ENCODE measurements at places on chromosomes 12 and 14.

- no peak for DNase-seq
These were observed 278.2 kb upstream of the SLC16A7 start for GRCh38 chr12:59317598-59317997.

DNA sequence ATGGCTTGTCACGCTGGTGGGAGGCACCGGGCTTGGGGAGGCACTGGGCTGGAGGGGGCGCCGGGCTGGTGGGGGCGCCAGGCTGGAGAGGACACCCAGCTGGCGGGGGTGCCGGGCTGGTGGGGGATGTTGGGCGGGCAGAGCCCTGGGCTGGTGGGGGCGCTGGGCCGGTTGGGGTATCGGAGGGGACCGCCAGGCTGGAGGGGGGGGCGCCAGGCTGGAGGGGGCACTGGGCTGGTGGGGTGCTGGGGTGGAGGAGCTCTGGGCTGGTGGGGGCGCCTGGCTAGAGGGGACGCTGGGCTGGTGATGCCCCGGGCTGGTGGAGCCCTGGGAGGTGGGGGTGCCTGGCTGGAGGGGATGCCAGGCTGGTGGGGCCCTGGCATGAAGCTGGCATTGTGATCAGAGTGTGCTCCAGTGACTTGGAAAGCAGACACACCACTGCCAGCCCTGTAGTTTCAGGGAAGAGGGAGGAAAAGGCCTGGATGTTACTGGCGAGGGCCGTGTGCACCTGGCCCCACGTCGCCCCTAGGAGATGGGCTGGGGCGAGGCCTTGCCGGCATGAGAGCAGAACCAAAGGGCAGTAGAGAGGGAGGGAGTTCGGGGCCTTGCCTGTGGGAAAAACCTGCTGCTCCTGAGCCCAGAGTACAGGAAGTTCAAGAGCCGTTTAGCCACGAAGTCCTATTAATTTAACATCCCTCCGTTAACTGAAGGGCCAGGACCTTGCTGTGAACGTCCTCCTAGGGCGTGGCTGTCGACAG, 13.1 kb downstream of the TEDC1 start:
- DNase-seq = no peak

DNA sequence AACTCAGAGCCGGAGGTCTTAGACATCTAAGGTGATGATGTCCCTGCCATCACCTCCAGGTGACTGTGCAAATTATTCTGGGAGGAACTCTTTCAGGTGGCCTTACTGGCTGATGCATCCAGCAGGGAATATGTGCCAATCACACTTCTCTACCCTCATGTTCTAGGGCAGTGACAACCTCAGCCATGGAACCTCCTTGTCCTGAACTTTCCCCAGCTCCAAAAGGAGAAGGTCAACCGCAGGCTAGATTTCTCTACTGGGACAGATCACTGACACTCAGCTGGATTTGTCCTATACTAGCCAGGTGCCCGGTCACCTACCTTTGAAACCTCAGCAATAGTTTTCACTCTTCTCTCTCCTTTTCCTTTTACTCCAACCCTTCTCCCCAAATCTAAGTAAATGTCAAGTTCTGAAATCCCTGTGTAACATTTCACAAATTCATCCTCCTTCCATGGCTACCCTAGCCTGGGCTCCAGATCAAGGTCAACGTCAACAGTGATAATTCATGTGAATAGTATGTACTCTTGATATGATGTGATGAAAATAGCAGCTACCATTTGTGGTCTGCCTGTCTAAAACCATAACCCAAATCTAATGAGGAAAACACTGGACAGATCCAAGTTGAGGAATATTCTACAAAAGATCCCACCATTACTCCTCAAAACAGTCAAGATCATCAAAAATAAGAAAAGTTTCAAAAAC, 115.0 kb upstream of the EGLN3 start:
- DNase-seq = no peak

GRCh38 chr12:86249851-86250250, 6.3 kb downstream of the MGAT4C start:
- DNase-seq = no peak

GRCh38 chr12:58443273-58443980, 476.9 kb downstream of the LRIG3 start:
- DNase-seq = no peak

DNA sequence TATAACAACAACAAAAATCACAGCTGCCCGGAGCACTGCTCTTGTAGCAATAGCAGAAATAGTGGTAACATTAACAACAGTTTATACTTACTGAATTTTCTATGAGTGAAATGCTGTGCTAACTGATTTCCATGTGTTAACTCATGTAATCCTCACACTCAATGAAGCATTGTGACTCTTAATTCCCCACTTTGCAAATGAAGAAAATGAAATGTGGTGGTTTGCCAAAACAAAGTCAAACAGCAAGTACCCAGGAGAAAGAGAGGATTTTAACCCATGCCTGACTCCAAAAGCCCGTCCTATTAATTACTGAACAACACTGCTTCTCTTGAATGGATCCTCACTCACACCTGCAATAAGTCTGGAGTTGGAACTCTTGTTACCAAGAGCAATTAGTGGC, 123.5 kb downstream of the MED13L start:
- no peak for DNase-seq

- no peak for DNase-seq
These were observed 218.9 kb upstream of the TMTC1 start for GRCh38 chr12:30002677-30003076.

DNA sequence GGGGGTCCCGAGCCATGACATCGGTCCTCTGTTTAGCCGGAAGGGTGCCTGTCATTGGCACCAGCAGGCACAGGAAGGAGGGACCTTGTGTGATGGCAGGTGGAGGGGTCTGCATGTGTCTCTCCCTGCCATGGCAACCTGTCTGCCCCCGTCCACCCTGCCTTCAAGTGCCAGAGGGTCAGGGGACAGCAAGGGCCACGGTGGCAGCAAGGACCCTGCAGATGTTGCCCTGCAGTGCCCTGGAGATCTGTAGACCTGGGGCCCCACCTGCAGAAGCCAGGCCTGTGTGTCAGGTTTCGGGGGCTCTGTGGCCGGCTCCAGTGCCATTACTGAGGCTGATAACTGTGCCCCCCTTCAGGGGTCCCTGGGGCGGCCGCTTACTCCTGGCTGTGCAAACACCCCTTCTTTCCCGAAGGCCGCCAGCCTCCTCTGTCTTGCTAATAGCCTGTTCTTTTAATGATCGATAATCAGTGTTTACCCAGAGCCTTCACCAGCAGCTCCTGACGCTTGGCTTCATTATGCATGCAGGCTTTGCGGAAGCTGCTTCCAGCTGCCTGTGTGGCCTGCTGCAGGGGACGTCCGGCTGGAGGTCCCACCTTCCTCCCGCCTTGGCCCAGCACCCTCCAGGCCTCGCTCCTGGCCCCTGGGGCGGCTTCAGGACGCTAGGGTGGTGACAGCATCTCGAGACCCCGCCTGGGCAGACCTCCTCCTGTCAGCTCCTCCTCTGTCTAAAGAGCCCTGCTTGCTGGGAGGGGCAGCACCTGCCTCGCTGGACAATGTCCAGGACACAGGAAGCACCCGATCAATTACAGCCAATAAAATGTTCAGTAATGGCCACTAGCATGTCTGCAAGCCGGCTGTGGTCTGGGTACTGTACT, 153.0 kb downstream of the KIF26A start:
- no peak for DNase-seq

DNA sequence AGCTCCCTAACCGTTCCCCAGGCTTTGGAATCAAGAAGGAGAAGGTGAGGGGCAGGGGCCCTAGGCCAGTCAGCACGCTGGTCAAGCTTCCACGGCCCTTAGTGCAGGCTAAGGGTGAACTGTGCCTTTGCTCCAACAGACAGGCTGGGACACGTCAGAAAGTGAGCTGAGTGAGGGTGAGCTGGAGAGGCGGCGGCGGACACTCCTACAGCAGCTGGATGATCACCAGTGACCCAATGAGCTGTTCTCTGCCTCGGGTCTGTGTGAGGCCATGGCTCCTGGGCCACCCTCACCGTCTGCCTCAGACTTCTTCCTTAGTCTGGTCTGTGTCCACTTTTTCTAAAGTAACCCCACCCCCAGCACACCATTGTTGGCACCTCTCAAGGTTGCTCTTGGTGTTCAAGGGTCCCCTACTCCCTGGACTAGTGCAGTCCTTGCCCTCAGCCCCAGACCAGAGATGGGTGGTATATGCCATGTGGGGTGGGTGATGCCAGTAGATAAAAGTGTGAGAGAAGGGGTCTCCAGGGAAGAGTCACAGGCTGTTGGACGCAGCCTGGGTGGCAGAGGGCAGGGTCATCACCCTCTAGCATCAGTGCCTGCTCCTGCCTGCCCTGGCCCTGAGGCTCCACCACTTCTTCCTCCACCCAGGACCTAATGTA, 20.7 kb downstream of the PRPF40B start:
- DNase-seq = no peak

GRCh38 chr12:109962398-109962797, 33.8 kb downstream of the GIT2 start:
- DNase-seq = no peak

DNA sequence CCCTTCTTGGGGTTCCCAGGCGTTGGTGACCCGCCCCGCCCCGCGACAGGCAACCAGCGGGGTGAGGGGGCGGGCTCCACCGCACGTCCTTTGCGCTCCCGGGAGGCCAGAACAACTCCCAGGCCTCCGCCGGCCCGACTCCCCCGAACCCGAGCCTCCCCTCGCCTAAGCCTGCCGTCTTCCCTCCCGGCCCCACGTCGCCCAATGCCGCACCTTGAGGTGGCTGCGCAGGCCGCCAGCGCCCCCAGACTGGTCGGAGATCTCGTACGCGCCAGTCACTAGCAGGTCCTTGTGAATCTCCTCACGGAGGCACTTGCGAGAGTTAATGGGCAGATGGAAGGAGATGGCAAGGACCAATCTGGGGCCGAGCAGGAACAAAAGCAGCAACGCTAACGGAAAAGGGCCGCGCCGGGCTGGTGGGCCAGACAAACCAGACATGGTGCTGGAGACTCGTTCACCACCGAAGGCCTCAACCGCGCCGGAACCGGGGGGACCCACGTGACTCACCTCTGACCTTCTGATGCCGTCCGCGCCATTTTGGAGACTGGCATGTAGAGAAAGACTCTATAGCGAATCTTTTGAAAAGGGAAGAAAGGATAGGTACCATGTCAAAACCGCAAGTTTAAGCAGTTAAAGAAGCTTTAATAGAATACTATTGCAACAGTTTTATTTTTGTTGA, at the start of gene TMED10:
TSS of gene TMED10 (minus strand) at position 471 of the 679 bp plus-strand sequence. CDS start at position 438, 33 bp downstream.
- DNase-seq = peak; percentile 80

GRCh38 chr12:131471271-131471905, 239.5 kb upstream of the SFSWAP start:
- DNase-seq = no peak

DNA sequence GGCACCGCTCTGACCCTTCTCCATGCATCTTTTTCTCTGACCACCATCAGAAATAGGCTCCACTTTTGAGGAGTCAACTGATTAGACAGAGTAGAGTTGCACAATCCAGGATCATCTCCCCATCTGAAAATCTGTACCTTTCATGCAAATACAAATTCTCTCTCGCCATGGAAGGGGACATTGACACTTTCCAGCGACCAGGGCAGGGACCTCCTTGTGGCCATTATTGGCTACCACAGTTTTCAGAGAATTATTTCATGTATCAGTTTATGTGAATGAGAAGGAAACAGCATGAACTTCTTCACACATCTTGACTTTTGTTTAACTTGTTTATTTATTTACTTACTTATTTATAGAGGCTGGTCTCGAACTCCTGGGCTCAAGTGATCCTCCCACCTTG, 13.8 kb upstream of the RAN start:
- no peak for DNase-seq

- no peak for DNase-seq
These were observed 1.6 kb upstream of the SLCO1B1 start for GRCh38 chr12:21129351-21129750.

GRCh38 chr12:109053382-109054123, 1.2 kb downstream of the USP30 start:
- no peak for DNase-seq

DNA sequence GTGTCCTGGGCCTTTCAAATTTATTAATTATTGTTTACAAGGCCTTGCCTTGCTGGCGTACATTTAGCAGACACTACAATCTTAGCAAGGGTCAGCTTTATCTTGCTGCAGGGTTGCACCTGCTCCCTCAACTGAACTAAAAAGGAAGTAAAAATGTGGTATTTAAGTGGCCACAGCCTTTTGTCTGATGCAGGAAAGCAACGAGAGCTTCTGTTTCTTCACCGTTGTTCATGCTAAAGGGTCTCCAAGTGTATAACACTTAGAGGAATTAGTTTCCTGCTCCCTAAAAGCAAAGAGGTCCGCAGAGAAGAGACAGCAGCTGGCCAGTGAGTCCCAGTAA, 62.8 kb upstream of the EGLN3 start:
- DNase-seq = no peak

DNA sequence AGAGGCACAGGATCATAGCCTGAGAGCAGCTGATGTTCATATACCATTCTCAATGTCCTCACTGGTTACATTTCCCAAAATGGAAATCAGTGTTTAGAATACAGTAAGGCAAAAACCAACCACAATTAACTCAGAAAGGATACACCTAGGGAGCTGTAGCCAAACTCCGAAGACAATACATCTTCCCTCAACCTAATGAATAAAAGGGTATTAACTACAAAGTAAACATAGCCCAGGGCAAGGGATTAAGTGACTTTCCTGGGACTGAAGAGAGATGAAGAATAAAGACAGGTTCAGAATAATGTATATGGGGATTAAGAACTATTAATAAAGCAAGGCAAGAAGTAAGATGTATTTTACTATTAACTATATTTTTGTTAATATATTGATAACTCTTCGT, 79.5 kb downstream of the RPS29 start:
- DNase-seq = no peak

DNA sequence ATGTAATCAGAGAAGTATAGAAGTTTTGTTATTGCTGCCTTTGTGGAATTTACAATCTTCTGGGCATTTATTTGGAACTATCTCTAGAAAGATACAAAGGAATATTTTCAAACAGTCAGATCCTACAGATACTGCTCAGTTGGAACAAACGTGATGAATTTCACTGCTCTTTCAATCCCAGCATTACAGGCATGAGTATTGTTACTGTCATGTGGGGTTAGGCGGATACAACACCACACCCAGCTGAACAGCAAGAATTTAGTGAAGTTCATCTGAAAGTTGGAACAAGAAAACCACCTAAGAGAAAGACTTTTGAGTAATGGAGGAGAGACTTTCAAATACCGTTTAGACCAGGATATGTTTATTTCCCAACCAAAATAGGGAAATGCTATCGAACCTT, 123.3 kb upstream of the PLXNC1 start:
- DNase-seq = no peak

DNA sequence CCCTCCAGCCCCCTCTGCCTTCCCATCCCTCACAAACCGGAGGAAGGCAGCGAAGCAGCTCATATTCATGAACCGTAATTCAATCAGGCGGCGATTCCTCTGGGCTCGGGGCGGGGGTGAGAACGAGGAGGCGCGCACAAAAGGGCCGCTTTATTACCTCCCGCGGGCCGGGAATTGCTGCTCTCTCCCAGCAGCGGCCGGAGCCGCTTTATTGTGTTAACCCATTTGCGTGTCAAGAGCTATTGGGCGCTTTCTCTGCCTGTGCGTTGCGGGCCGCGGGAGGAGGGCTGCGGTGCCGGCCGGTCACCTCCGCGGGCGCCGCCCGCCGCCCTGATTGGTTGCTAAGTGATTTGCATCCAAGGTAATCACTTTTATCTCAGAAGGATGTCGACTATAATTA, 4.8 kb downstream of the FAM222A start:
- DNase-seq = no peak

- DNase-seq = no peak
These were observed 9.9 kb downstream of the SPIC start for GRCh38 chr12:101485021-101485420.

All from activated T-helper 1 cell treated with Interleukin-2 at 50 U/mL for 16 hours (primary cell).